Left cardiac atrium (tissue), 4 donors: ENCODE measurements at places on chromosomes 3 and 15. TPM values are rescaled to one million over a fixed set of nuclear protein-coding genes. Genes with fewer than 3 reads are reported as not detected.
A peak's percentile ranks its signal among the peaks of the same experiment; 100 is the strongest.

GRCh38 chr15:42152921-42153698 is 3.3 kb downstream of the PLA2G4F start:
- no peak for DNase-seq

DNA sequence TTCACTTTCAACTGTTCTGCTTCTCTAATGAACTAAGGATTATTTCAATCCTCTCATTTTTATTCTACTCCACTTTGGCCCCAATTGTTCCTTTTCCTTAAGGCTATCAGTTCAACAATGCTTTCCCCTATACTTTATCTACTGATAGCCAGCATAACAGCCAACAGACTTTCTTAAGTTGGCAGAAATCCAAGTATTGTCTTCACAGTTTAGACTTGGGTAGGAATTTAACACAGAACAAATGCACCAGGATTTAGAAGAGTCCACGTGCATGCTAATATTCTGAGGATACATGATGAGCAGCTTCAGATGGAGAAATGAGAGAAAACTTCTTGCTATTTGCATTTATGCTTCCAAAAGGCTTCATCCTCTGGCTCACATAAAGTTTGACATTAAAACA is 54.8 kb downstream of the FBN1 start:
- DNase-seq: no peak

- no peak for DNase-seq
These were observed 90.9 kb downstream of the SAMMSON start for GRCh38 chr3:70090322-70090913.

PROK2 gene
- 0.94 TPM for total RNA-seq

- DNase-seq: peak; percentile 88
These were observed 70.0 kb upstream of the CGNL1 start for GRCh38 chr15:57306161-57306943.

PRTG gene
- 1.1 TPM for total RNA-seq

DNA sequence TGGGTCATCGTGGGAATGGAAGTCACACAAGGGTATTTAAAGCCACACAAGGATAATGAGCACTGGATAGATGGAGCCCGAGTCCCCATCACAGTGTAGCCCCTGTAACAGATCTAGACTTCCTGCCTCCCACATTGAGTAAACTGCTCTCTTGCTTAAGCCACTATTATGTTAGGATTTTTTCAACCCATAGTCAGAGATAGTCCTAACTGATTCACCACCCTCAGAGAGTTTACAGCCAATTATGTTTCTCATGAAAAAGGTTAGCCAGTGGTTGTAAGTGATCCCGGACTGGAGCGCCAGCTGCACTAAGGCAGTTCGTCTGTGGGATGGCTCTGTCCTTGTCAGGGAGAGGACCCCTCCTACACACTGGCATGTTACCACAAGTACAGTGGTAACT is 77.0 kb downstream of the KLF13 start:
- DNase-seq: no peak

TEX9 gene
- total RNA-seq: 1.5 TPM

ALS2CL gene
- total RNA-seq: 17.3 TPM

DNA sequence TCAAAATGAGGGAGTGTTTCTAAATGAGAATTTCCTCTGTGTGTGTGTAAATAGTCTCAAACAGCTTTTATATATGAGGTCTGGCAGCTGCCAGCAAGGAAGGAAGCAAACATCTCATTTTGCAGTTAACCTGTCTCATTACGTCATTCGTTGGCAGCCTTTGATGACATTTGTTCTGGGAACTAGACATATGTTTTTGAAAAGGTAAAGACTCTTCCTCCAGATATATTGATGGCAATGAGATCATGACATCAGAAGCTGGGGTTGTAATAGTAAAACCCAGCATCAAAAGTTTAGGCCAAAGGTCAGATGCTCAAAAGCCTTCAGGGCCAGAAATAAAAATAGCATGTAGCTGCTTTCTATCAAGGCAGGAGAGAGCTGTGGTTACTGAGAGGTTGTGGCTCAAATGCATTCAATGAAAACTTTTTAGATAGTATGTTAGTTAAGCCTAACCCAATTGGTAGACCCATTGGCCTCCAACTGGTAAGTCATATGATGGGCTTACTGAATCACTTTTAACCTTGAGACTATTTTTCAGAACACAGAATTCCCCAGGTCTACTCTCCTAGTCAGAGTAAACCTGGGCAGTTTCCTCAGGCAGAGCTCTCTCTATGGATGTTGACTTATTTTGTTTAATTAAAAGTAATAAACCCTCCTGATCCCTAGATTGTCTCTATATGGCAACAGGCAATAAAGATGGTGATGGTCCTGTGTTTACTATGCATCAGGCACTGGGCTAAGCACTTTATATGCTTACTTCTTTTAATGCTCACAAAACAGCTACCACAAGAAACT is 386.5 kb upstream of the CFAP20DC start:
- no peak for DNase-seq

GRCh38 chr3:27577504-27577903 is 93.3 kb upstream of the SLC4A7 start:
- DNase-seq: no peak

HTR3E gene
- total RNA-seq: not detected

ARL8B gene
- 57.7 TPM for total RNA-seq

DNA sequence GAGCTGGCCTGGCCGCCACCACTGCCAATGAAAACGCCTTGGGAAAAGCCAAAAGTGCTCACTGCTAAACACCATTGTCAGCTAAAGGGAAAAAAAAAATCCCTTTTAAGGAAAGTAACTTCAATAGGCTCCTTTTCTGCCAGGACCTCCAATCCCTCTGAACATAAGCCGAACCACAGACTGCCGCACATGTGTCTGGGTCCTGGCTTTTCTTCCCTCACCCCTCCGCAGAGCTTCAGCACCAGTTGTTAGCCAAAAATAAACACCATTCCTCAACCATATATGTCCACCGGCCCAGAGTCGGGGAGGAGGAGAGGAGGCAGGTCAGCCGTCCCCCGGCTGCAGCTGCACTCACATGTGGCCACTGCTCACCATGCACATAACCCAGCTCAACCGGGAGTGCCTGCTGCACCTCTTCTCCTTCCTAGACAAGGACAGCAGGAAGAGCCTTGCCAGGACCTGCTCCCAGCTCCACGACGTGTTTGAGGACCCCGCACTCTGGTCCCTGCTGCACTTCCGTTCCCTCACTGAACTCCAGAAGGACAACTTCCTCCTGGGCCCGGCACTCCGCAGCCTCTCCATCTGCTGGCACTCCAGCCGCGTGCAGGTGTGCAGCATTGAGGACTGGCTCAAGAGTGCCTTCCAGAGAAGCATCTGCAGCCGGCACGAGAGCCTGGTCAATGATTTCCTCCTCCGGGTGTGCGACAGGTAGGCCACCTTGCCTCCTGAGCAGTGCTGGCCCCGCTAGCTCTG is at the start of gene FBXL22:
TSS of gene FBXL22 (plus strand) at position 350 of the 753 bp plus-strand sequence. CDS start at position 356, 6 bp downstream.
- peak; percentile 53 for DNase-seq

DYNLT2B gene
- 4.3 TPM for total RNA-seq

TMEM45A gene
- total RNA-seq: 15.3 TPM

COL6A5 gene
- not detected for total RNA-seq

GRCh38 chr3:148084931-148085330 is 612.8 kb upstream of the AGTR1 start:
- no peak for DNase-seq

GRCh38 chr3:134092208-134092701 is 62.5 kb upstream of the SLCO2A1 start:
- no peak for DNase-seq

- no peak for DNase-seq
These were observed 43.4 kb upstream of the IGF1R start for GRCh38 chr15:98604983-98605382.

DNA sequence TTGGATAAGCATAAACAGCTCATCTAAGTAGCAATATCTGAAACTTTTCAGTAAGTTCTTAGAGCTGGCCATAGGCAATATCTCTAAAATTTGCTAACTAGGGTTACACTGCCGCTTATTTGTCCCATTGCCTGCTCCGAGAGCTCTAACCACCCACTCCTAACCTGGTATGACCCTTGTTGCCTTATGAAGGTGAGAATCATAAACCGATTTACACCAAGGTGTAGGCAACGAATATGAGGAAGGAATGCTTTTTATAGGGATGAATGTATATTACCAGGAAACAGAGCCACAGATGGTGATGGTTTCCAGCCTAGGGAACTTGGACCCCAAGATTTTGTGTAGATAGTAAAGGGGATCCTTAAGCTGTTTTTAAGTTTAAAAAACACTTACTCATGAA is 440.9 kb downstream of the PDCD6IP start:
- no peak for DNase-seq
